ENCODE measurements at places on chromosomes 4 and X. TPM values are rescaled to one million over a fixed set of nuclear protein-coding genes. Genes with fewer than 3 reads are reported as not detected.

AFF2 gene
- under 0.01 TPM for total RNA-seq

GYG2 gene
- total RNA-seq = 10.6 TPM

VSIG4 gene
- not detected for total RNA-seq

GPR82 gene
- not detected for total RNA-seq

YY2 gene
- total RNA-seq = 1.0 TPM

SSX4B gene
- total RNA-seq = not detected

HSFX1 gene
- 0.66 TPM for total RNA-seq

SLC2A9 gene
- 2.3 TPM for total RNA-seq

GAGE2A gene
- not detected for total RNA-seq

ZFP92 gene
- total RNA-seq = 0.17 TPM

GJB1 gene
- total RNA-seq = not detected

C4orf36 gene
- 2.8 TPM for total RNA-seq

ASMT gene
- total RNA-seq = not detected
